ENCODE measurements at places on chromosomes 16 and 17.

DNA sequence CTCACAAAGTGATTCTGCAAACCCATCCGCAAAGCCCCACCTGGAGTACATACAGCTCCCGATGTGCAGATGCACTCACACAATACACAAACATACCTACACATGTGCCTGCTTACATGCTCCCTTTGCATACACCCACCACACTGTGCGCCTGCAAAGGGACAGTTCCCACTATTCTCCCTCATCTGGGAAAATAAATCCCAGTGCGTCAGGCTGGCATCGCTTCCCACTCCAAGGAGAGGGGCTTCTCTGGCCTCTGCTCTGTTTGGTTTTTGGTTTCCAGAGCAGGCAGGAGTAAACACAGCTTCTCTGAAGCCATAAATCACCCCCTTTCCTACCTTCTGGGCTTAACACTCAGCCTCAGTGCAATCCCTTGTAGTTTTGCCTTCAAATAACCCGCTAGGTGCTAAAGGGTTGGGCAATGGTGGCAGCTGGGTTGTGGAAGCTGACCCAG lies 14.7 kb downstream of the HOXB4 start:
- DNase-seq, result no peak

DNA sequence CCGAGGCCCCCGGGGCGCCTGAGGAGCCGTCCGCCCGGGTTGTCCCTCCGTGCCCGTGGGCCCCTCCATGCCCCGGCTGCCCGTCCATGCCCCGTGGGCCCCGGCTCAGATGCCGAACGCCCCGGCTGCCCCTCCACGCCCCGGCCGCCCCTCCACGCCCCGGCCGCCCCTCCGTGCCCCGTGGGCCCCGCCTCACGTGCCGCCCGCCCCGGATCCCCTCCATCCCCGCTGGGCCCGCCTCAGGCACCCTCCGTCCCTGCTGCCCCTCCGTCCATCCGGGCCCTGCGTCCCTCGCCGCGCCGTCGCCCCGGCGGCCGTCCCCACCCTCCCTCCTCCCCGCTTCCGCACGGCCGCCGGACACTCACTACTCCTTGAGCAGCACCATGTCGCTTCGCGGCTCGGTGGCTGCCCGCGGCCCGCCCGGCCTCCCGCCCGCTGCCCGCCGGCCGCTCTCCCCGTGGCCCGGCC lies 382 bp downstream of the PITPNA start:
- DNase-seq, result no peak

DNA sequence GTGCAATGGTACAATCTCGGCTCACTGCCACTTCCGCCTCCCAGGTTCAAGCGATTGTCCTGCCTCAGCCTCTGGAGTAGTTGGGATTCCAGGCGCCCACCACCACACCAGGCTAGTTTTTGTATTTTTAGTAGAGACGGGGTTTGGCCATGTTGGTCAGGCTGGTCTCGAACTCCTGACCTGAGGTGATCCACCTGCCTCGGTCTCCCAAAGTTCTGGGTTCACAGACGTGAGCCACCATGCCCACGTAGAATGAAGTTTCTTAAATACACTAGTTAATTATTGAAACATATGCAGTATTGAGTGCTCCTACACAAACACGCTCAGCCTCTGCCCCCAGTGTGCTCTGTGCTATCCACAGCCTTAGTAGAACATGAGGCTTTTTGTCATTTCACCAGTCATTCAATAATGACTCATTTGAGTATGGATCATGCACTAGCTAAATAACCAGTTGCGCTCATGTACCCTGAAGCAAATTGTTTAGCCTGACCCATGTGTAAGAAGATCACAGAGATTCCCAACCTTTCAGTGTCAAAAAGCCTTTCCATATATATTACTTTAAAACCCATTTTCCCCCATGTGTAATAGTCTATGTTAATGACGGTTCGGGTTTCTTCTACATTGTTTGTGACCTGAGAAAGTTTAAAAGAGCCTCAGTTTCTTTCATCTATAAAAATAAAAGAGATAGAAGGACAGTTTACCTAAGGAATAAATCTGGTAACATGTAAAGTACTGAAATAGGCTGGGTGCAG lies 49.7 kb downstream of the TUBD1 start:
- no peak for DNase-seq

- DNase-seq, result no peak
Observed at GRCh38 chr17:43780135-43780534, at the start of gene CFAP97D1. CFAP97D1 (plus strand) TSS chr17:43780435; CDS start chr17:43780463, 28 bp downstream.

GRCh38 chr17:57946798-57947358 lies 8.3 kb downstream of the CUEDC1 start:
- DNase-seq, result peak; percentile 34

- no peak for DNase-seq
Observed at GRCh38 chr17:17778308-17779014, 58.3 kb downstream of the SREBF1 start.

- peak; percentile 53 for DNase-seq
Observed at GRCh38 chr16:67528222-67528869, at the start of gene RIPOR1. RIPOR1 (plus strand) TSS chr16:67528829; CDS start chr16:67538447, 9,618 bp downstream.
